Pulmonary artery endothelial cell (primary cell): ENCODE measurements at places on chromosomes 7 and 10.

GRCh38 chr10:92662848-92663247, 26.9 kb upstream of the HHEX start:
- DNase-seq = no peak

- DNase-seq = peak; percentile 50
Measured at GRCh38 chr7:151459726-151460473, 20.0 kb upstream of the CRYGN start.

DNA sequence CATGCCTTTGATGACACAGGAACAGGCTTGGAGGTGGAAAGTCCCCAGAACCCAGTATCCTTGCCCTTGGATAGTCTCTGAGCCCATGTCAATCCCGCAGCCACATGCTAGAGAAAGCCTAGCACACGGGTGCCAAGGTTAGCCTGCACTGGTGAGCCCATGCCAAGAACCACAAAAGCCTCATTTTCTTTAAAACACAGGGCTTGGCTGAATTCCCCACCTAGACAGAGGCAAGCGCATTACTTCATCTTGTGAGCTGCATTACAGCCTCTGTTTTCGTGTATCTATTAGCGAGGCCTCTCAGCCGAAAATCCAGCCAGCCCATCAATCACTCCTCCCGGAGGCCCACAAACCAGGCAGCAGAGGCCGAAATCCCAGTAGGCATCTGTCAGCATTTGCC, 314.9 kb upstream of the AUTS2 start:
- DNase-seq = no peak

- peak; percentile 79 for DNase-seq
Measured at GRCh38 chr7:130960208-130960988, 226.4 kb upstream of the KLF14 start.
